SK-N-SH treated with all-trans-retinoic acid at 6 μM for 48 hours (cell line): ENCODE measurements at places on chromosomes 3 and 15.

- ATAC-seq, result no peak
Observed at GRCh38 chr15:53328341-53328740, 431.1 kb downstream of the WDR72 start.

GRCh38 chr3:35733341-35733740 is 94.0 kb downstream of the ARPP21 start:
- ATAC-seq, result no peak

DNA sequence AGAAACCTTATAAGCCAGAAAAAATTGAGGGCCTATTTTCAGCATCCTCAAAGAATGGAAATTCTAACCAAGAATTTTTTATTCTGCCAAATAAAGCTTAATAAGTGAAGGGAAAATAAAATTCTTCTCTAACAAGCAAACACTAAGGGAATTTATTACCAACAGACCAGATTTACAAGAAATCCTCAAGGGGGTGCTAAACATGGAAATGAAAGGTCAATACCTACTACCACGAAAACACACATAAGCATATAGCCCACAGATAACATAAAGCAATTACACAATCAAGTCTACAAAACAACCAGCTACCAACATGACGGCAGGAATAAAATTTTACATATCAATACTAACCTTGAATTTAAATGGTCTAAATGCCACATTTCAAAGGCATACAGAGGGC is 883.5 kb downstream of the SI start:
- no peak for ATAC-seq

GRCh38 chr3:157081626-157082210 is 78.2 kb downstream of the CCNL1 start:
- peak; percentile 98 for ATAC-seq

DNA sequence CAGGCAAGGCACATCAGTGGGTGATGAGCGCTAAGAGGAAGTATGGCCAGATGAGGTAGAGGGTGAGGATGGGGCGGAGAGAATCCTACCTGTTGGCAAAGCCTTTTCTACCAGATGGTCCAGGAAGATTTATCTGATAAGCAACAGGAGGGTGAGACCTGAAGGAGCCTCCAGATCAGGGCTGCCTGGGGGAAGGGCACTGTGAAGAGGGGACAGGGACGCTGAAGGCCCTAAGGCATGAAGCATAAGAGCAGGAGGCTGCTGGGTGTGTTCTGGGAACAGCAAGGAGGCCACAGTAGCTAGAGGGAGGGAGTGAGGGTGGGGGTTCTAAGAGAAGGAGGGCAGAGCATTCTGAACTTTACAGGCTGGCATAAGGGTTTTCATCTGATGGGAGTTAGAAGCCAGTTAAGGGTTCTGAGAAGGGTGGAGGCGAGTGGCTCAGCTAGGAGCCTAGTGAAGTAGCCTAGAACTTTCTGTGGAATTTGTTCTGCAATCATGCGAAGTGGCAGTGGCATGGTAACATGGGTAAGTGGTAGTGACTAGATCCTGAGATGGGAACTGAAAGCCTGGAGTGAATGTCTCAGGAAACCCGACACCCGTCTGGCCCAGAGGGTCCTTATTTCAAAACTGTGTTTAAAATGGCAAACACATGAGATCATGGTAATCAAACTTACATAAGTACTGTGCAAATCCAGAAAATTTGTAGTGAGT is 29.9 kb downstream of the CGNL1 start:
- ATAC-seq, result no peak
